ENCODE measurements at places on chromosomes 3 and 15.

GRCh38 chr15:93982226-93982727 lies 249.1 kb upstream of the MCTP2 start:
- DNase-seq: no peak

DNA sequence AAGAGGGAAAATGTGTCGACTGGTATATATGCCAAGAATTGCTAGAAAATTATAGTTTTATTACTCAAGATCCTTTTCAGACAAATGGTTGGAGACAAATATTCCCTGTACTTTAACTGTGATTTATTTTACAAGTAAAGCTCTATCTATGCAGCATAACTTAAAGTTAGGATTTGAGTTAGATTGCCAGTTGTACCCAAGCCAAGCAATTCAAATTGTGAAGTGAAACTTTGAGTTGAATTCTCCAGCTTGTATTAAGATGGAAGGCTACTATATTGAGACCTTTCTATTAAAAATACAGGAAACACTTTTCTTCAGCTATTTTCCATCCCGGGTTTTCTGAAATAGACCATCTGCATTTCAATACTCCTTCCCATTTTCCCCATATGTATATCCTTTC lies 333.1 kb upstream of the RBMS3 start:
- DNase-seq: no peak

GRCh38 chr3:115330430-115330829 lies 183.3 kb upstream of the ZBTB20 start:
- no peak for DNase-seq

- peak; percentile 96 for DNase-seq
Measured at GRCh38 chr3:194070634-194071409, 65.1 kb upstream of the HES1 start.

Data from Caki2 (cell line).